Activated T-cell treated with anti-CD3 and anti-CD28 coated beads, Interleukin-2, amount 50 U/mL, for 1 hour (primary cell): ENCODE measurements at places on chromosomes 5 and 9.

- DNase-seq = no peak
Observed at GRCh38 chr5:305050-305449, 16.5 kb upstream of the AHRR start.

DNA sequence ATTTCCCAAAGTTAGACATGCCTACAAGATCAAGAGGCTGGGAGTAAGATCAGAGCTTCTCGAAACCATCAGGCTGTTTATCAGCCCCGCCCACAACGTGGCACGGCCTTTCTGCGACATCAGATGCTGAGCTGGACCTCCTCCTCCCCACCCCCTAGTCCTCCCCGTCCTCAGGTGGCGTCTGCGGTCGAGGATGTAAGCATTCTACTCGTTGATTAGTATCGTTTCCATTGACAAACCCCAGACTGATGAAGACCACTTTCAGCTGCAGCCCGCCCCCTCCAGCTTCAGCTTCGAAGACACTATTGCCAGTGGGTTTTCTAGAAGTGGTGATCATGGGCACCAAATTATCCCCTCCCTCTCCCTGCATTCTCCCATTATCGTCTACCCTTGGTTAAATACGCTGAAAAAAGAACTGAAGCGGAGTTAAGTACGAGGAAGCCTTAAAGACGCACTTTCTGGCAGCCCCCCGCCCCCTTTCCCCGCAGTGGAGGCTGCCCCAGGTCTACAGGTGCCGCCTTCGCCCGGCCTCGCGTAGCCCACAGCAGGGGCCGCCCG, 1.1 kb downstream of the PPIC start:
- no peak for DNase-seq

GRCh38 chr5:73748510-73749400, 122.8 kb downstream of the ARHGEF28 start:
- no peak for DNase-seq

DNA sequence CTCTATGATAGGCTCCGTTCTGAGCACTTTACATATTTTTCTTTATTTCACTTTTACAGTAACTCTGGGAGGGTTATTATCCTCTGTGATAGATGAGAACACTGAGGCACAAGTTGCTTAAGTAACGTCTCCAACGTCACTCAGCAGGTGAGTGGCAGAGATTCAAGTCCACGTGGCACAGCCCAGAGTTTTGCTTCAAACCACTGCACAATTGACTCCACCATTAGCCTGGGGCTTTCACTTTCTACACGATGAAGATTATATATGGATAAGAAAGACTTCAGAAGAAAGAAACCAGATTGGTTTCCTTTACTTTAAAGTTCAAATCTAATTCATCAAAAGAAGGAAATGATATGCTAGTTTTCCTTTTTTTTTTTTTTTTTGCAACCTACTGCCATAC, 245.9 kb downstream of the SYK start:
- no peak for DNase-seq

- no peak for DNase-seq
Observed at GRCh38 chr9:13118313-13118712, 161.2 kb downstream of the MPDZ start.

GRCh38 chr9:27460226-27461023, 63.7 kb upstream of the IFNK start:
- no peak for DNase-seq

GRCh38 chr9:91423785-91424402, at the start of gene NFIL3:
NFIL3 (minus strand) TSS chr9:91423832; CDS start chr9:91410734, 13,098 bp downstream.
- DNase-seq = peak; percentile 75

DNA sequence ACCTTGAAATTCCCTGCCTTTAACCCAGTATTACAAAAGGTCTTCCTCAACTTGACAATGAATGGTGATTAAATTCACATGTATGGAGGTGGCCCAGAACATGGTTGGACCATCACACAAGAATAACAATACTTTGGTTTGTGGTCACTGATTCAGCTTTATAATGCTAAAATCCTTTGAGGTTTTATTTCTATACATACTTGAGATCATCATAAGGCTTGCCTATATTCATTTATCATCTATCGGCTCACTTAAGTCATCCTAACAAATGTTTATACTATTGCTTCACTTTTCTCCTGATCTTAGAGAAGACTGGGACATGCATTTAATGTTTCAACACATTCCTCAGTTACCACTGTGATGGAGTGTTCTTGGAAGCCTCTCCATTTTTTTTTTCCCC, 191.3 kb downstream of the DMAC1 start:
- no peak for DNase-seq

GRCh38 chr9:21316032-21316842, 11.1 kb upstream of the IFNA5 start:
- no peak for DNase-seq

DNA sequence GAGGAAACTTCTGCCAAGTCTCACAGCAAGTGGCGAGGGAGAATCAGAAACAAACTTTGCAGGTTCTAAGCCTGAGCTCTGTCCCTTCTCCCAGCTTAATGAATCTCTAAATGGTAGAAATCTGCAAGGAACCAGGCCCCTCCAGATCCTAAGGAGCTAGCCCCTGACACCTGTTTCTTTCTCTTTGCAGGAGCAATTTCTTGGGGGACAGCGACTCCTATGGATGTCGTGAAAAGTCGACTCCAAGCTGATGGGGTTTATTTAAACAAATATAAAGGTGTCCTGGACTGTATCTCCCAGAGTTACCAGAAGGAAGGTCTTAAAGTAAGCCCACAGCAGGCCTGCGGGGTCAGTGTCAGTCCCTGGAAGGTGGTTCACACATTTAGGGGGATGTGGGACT, 21.8 kb downstream of the IL9 start:
- DNase-seq = no peak

GRCh38 chr9:30722065-30722464, 1662.4 kb upstream of the ACO1 start:
- no peak for DNase-seq

DNA sequence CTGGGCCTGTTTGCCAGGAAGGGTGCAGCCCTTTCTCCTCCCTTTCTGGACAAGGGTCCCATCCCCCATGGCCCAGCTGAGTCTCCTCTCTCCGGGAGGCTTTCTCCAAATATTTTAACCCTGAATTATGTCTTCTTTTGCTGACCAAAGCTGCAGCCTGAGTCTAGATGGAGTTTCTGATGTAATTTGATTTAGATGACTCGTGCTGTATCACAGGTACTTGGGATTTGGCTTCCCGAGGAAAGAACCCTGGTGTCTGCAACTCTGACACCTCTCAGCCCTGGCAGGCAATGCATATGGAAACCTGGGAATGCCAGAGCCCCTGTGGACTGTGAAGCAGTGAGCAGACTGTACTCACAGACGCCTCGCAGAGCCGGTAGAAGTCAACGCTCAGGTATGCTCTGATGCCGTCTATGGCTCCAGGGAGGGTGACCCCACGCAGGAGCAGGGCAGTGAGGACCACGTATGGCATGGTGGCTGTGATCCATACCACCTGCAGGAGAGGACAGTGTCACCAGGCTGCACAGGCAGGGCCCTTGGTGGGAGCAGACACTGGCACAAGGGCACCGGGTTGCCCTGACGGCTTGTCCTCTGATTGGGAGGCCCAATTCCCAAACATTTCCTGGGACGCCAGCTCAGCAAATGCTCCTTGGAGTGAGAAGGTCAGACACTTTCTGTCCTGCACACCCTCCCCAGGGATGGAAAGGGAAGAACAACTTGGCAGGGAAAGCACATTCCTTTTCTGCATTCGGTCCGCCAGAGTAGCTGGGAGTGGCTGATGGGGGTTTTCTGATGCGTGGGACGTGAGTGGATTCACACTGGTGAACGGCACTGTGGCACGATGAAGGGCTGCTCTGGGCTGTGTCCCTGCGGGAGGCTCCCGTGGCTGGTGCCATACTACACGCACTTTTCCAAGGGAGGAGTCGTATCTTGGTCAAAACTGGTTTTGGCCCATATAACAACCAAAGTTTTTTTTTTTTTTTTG, 24.7 kb downstream of the SLC6A3 start:
- DNase-seq = peak; percentile 2

GRCh38 chr5:43642428-43642827, 39.4 kb downstream of the NNT start:
- no peak for DNase-seq

GRCh38 chr5:172490514-172491461, 36.5 kb upstream of the SH3PXD2B start:
- DNase-seq = no peak

- DNase-seq = peak; percentile 46
Observed at GRCh38 chr5:141877356-141878185, 639 bp downstream of the PCDH1 start.

GRCh38 chr9:96078897-96079490, 203.5 kb downstream of the ERCC6L2 start:
- no peak for DNase-seq

DNA sequence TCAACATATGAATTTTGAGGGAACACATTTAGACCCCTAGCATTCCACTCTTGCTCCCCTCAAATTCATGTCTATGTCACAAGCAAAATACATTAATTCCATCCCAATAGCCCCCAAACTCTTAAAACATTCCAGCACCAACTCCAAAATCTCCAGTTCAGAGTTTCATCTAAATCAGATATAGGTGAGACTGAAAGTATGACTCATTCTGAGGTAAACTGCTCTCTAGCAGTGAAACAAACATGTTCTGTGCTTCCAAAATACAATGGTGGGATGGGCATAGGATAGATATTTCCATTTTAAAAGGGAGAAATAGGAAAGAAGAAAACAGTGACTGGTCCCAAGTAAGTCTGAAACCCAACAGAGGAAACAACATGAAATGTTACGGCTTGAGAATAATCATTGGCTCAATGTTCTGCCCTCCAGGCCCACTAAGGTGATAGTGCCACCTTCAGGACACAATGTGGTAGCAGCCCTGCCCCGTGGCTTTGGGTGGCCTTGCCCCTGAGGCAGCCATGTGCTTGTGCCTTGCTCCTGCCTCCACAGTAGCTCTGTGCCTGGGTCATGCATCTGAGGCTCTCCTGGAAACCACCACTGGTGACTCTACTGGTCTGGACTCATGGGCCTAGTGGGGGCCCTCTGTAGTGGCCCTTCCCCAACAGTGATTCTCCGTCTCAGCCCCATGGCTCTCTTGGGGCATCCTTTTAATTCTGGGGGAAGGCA, 36.4 kb upstream of the IPPK start:
- no peak for DNase-seq

GRCh38 chr5:59428391-59428790, 465.1 kb downstream of the PDE4D start:
- DNase-seq = no peak

DNA sequence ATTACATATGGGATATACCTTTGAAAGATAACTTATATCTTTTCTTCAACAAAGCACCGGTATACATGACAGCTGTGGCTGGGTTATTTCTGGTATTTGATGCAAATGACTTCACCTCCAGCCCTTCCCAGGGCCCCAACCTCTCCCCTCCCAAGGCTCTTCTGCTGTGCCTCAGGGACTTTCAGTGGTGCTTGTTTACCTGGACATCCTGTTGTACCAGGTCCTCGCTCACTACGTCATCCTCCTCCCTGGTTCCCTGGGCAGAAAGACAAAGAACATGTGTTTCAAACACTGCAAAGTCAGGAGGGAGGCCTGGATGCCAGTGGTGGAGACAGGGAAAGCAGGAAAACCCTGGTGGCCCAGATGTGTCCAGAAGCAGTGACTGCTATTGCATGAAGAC, 23.4 kb downstream of the ANXA6 start:
- DNase-seq = no peak

GRCh38 chr5:32600054-32600622, 14.8 kb downstream of the SUB1 start:
- DNase-seq = no peak

GRCh38 chr9:33748633-33749304, 46.6 kb upstream of the PRSS3 start:
- DNase-seq = peak; percentile 31

DNA sequence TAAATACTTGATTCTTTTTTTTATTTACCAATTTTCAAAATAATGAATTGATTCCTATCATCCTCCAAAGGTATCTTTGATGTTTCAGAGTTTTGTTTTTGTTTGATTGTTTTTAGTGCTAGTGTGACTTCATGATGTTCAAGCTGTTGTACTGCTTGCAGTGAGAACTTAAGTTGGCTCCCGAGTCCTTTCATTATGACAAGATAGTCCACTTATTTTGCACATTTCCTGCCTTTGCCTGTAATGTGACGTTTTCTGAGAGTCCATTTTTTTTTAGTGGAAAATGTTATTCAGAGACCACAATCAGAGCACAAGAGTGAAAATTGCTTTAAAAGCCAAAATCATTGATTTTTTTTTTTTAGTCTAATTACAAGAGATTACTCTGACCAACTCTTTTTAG, 60.1 kb upstream of the FCHO2 start:
- DNase-seq = no peak

- no peak for DNase-seq
Observed at GRCh38 chr9:133331221-133331620, 4.8 kb downstream of the SURF6 start.

DNA sequence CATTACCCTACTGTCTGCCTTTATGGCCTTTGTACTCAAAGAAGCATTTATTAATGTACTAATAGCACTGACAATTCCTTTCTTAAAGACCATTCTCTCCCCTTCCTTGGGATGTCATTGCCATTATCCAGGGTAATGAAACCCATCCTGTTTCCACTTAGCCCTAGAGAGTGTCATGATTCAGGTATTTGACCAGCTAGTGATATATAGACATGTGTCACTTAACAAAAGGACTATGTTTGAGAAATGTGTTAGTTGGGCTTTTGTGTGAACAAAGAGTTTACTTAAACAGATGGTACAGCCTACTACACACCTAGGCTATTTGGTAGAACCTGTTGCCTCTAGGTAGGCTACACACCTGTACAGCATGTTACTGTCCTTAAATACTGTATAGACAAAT, 2.0 kb downstream of the ATP6V0E1 start:
- no peak for DNase-seq

DNA sequence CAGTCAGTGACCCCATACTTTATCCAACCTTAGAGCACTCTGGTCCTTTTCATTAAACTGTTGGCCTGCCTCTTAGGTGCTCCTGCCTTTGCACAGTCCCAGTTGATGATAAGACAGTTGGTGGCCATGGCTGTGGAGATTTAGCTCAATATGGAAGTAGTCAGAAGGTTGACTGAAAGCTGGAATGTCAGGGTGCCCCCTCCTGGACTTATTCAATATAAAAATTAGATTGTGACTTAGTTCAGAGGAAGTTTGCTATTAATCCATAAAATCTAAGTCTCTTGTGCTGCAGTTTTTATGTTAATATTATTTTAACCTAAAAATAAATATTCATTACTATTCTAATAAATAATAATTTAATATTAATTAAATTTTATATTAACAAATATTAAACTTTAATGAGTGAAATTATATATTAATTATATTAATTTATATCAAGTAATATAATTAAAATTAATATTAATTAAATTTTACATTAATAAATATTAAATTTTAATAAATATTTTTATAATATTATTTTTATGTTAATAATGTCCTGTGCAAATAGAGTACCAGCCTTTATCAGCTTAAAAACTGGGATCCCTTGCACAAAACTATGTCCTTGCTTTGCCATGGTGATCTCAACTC, 77.7 kb upstream of the ADAMTSL1 start:
- no peak for DNase-seq
